ENCODE measurements at places on chromosomes 1 and 21. TPM values are rescaled to one million over a fixed set of nuclear protein-coding genes. Genes with fewer than 3 reads are reported as not detected.

The S100A7 gene
- total RNA-seq = not detected

The TCEA3 gene
- total RNA-seq = 7.8 TPM

The CENPS gene
- 18.8 TPM for total RNA-seq

The ALG6 gene
- total RNA-seq = 27.7 TPM

The IQCC gene
- total RNA-seq = 6.1 TPM

The RIMS3 gene
- 2.0 TPM for total RNA-seq

The EFNA1 gene
- total RNA-seq = 0.24 TPM

The PGM1 gene
- total RNA-seq = 47.9 TPM

The AURKAIP1 gene
- total RNA-seq = 146 TPM

The LRRC71 gene
- total RNA-seq = not detected

The UTP11 gene
- total RNA-seq = 111 TPM

The WNT3A gene
- not detected for total RNA-seq

The CZIB gene
- total RNA-seq = 44.9 TPM

The LCE2A gene
- not detected for total RNA-seq

GRCh38 chr1:6137758-6138157, 42.4 kb downstream of the CHD5 start:
- no peaks in the 10 kb centered on the region for H3K4me1 ChIP-seq
- peaks cover 2% of the 10 kb centered on the region for H3K27me3 ChIP-seq
- no peaks in the 10 kb centered on the region for H3K36me3 ChIP-seq
- H3K27ac ChIP-seq = no peak overlapping the region

GRCh38 chr1:226395753-226396152, 12.1 kb downstream of the PARP1 start:
- H3K27me3 ChIP-seq = no peaks in the 10 kb centered on the region
- peaks cover 66% of the 10 kb centered on the region for H3K36me3 ChIP-seq
- H3K4me1 ChIP-seq = peaks cover 19% of the 10 kb centered on the region
- DNase-seq = no peak

DNA sequence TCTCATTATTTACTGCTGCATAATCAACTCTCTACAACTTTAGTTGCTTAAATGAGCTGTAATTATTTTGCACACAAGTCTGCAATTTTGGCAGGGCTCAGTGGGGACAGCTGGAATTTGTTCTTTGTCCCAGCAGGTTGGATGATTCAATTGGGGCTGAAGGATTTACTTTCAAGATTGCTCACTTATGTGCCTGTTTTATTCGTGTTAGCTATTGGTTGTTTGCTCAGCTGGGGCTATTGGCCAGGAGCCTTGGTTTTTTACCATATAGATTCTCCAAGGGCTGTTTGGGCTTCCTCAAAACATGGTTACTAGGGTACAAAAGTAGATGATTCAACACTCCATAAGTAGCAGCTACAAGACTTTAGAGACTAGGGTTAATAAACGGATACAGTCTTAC, 13.4 kb downstream of the OR10R2 start:
- H3K27me3 ChIP-seq = peaks cover 12% of the 10 kb centered on the region
- no peak overlapping the region for H3K4me3 ChIP-seq
- H3K4me1 ChIP-seq = no peaks in the 10 kb centered on the region
- H3K27ac ChIP-seq = no peak overlapping the region

GRCh38 chr1:70043804-70044203, 161.6 kb downstream of the LRRC40 start:
- no peak overlapping the region for H3K4me3 ChIP-seq
- no peak overlapping the region for H3K27ac ChIP-seq
- H3K27me3 ChIP-seq = no peaks in the 10 kb centered on the region
- DNase-seq = no peak

GRCh38 chr1:17588048-17588871, 48.8 kb downstream of the ARHGEF10L start:
- no peak for DNase-seq
- H3K4me1 ChIP-seq = no peaks in the 10 kb centered on the region
- no peak overlapping the region for H3K4me3 ChIP-seq
- no peaks in the 10 kb centered on the region for H3K27me3 ChIP-seq
- no peaks in the 10 kb centered on the region for H3K36me3 ChIP-seq

- no peaks in the 10 kb centered on the region for H3K27me3 ChIP-seq
- no peak overlapping the region for H3K4me3 ChIP-seq
- peaks cover 8% of the 10 kb centered on the region for H3K4me1 ChIP-seq
- peaks cover 71% of the 10 kb centered on the region for H3K36me3 ChIP-seq
- no peak for DNase-seq
These were observed 19.1 kb downstream of the IVNS1ABP start for GRCh38 chr1:185297982-185298381.

GRCh38 chr1:16461681-16462080, 21.2 kb downstream of the NECAP2 start:
- DNase-seq = no peak
- no peaks in the 10 kb centered on the region for H3K4me1 ChIP-seq
- H3K27me3 ChIP-seq = no peaks in the 10 kb centered on the region
- peaks cover 53% of the 10 kb centered on the region for H3K36me3 ChIP-seq
- H3K27ac ChIP-seq = no peak overlapping the region

DNA sequence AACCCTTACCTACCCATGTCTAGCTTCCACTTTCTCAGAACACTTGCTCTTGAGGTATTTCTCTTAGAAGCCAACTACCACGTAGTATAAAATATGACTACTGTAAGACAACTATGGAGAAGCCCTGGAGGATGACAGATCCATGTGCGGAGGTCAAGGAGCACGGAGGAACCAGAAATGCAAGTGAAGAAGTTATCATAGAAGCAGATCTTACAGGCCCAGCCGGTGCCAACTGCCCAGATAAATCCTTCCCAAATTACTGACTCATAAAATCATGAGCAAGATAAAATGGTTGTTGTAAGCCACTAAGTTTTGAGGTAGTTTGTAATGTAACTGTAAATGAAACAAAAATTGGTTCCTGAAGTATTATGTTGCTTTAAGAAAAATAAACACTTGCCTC, 12.6 kb downstream of the GTF2B start:
- H3K27ac ChIP-seq = no peak overlapping the region
- no peak overlapping the region for H3K4me3 ChIP-seq
- peaks cover 21% of the 10 kb centered on the region for H3K4me1 ChIP-seq
- no peaks in the 10 kb centered on the region for H3K27me3 ChIP-seq
- no peak for DNase-seq

DNA sequence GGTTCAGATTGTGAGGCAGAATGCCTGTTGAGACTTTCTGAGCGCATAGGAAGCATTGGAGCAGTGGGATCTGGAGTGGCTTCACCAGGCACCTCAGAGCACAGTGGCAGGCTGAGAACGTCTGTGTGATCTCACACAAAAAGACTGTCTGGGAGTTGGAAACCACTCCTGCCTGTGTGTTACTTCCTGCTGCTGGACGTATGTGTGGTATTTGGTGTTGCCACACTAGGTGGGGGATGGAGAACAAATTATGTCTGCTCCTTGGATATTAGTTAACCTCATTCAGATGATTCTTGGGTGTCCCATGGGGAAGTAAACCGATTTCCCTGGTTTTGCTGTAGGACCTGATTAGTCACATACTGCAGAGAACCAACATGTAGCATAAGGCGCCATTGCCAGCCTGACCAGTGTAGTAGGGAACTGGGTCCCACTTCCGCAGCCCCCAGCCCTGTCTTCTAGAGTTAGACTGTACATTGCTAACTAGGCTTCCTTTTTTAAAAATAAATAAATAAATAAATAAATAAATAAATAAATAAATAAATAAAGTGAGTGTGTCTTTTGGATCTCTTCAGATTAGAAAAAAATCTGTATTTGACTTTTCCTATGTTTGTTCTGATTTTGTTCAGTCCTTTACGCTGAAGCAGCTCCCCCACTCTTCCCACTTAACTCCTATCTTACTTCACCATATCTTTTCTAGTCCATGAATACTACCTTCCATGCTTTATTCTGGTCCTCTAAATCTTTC, 26.9 kb downstream of the UCK2 start:
- H3K27ac ChIP-seq = no peak overlapping the region
- H3K4me1 ChIP-seq = peaks cover 55% of the 10 kb centered on the region
- no peaks in the 10 kb centered on the region for H3K36me3 ChIP-seq
- no peak overlapping the region for H3K4me3 ChIP-seq
- H3K27me3 ChIP-seq = no peaks in the 10 kb centered on the region
- no peak for DNase-seq

- H3K4me3 ChIP-seq = peak overlapping the region; percentile 33
- peaks cover 67% of the 10 kb centered on the region for H3K36me3 ChIP-seq
- DNase-seq = no peak
These were observed 7.1 kb downstream of the ZBTB21 start for GRCh38 chr21:42003051-42003461.

DNA sequence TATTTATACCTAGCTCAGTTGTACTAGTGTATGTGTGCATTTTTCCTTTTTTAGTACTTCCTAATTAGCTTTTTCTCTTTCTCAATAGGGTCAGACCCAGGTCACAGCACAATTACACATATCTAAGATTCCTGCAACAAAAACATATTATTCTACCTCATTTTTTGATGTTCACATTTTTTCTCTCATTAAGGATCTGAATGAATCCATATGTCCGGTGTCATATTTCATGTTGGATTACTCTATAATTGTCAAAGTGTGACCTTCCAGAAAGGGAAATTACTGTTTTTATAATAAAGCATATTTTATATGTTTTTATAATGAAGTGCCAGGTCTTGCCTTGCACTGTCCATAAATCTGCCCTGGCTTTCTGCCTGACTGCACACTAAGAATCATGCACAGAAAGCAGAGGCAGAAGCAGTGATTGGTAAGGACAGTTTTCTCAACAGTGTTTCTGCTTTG, 143.7 kb downstream of the KCNT2 start:
- H3K27ac ChIP-seq = no peak overlapping the region
- H3K4me1 ChIP-seq = no peaks in the 10 kb centered on the region
- no peaks in the 10 kb centered on the region for H3K36me3 ChIP-seq
- H3K4me3 ChIP-seq = no peak overlapping the region
- DNase-seq = no peak

- peaks cover 2% of the 10 kb centered on the region for H3K27me3 ChIP-seq
- no peak overlapping the region for H3K27ac ChIP-seq
- H3K4me3 ChIP-seq = no peak overlapping the region
- no peak for DNase-seq
- no peaks in the 10 kb centered on the region for H3K36me3 ChIP-seq
These were observed 57.0 kb downstream of the CHRM3 start for GRCh38 chr1:239443361-239443760.

DNA sequence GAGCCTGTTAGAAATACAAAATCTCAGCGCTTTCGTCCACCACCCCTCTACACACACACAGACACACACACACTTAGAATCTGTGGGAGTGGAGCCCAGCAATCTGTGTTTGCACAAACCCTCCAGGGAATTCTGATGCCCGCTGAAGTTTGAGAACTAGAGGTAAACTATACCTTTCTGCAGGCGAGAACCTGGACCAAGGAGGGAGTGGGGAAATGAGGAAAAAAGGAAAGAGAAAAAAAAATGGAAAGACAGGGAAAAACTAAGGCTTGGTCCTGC, 468 bp upstream of the NIBAN1 start:
- peaks cover 13% of the 10 kb centered on the region for H3K36me3 ChIP-seq
- H3K27ac ChIP-seq = peak overlapping the region; percentile 86
- peak overlapping the region; percentile 83 for H3K4me3 ChIP-seq

DNA sequence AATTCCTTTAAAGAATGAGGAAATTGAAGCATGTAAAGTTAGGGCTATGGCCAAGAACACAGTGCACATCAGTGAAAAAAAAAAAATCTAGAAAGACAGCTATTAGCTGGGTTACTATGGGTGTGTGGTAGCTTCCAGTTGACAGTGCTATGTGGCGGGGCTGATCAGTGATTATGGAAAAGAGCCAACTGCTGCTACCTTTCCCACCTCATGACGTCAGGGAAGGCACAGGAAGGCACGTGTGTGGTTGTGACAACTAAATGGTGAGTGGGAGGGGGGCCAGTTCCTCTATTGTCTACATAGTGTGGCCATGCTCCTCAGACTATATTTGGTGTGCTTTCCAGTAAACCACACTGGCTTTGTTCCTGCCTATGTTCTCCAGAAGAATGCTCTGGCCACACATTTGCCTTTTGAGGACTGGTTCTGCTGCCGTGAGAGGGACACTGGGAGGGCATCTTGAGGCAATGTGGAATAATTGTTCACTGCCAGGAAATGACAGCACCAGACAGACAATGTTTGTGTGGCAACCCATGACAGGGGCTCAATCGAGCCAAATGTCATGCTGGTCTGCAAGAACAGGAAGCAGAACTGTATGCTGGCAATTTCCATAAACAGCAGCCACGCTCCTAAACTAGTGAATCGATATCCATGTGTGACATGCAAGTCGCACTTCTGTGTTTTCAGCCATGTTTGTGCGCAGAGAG, 3.0 kb upstream of the SDE2 start:
- peaks cover 34% of the 10 kb centered on the region for H3K4me1 ChIP-seq
- H3K36me3 ChIP-seq = peaks cover 5% of the 10 kb centered on the region
- no peaks in the 10 kb centered on the region for H3K27me3 ChIP-seq
- peak overlapping the region; percentile 50 for H3K4me3 ChIP-seq

DNA sequence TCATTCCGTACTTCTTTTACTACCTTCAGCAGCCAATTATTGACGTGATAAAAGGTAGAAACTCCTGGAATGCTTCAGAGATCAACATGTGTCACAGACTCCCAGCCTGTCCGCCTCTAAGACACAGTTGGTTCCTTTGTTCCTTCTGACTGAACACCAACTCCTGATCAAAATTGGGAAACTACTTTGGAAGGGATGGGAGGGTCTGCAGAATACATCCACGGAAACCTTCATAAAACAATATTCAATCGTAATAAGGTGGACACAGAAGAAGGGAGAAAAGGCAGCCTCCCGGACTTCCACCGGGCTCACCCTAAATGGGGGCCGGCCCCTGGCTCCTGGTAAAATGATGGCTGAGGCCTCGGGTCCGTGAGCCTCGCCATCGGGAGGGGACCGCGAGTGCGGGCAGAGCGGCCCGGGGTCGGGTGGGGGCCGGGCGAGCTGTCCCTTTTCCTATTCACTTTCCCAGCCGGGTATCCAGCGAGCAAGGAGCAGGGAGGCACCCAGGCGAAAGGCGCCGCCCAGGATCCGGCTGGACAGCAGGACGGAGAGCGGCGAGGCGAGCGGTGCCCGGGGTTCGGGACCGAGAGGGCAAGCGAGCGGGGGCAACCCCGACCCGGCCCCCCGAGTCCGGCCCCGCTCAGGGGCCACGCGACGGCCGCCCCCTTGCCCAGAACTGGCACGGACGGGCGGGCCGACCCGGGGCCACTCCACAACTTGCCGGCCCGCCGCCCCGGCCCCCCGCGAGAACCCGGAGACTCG, 805 bp downstream of the NRIP1 start:
- H3K27ac ChIP-seq = peak overlapping the region; percentile 84
- H3K4me1 ChIP-seq = peaks cover 49% of the 10 kb centered on the region
- peak overlapping the region; percentile 81 for H3K4me3 ChIP-seq
- DNase-seq = peak; percentile 75

GRCh38 chr1:180945551-180945950, 32.9 kb downstream of the KIAA1614 start:
- no peak overlapping the region for H3K27ac ChIP-seq
- peaks cover 41% of the 10 kb centered on the region for H3K36me3 ChIP-seq
- no peaks in the 10 kb centered on the region for H3K27me3 ChIP-seq
- no peak for DNase-seq
- H3K4me1 ChIP-seq = peaks cover 5% of the 10 kb centered on the region

DNA sequence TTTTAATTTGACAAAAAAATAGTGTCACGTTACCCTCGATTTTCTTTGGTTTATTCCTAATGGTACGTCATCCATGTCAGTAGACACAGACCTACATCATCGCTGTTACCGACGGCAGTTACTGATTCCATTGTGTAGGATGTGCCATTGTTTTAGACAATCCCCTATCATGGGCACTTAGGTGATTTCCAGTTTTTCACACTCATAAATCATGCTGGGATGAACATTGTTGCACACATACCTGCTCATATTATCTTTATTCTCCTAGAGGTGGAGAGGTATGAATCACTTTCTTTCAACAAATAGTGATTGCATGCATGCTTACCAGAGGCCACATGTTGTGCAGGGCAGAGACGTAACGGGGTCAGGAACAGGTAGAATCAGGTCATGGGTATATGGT, 79.7 kb upstream of the EFHD2 start:
- peaks cover 38% of the 10 kb centered on the region for H3K27me3 ChIP-seq
- peaks cover 8% of the 10 kb centered on the region for H3K4me1 ChIP-seq
- no peaks in the 10 kb centered on the region for H3K36me3 ChIP-seq
- DNase-seq = no peak
- no peak overlapping the region for H3K27ac ChIP-seq
- no peak overlapping the region for H3K4me3 ChIP-seq

Data from activated CD4-positive, alpha-beta T cell treated with anti-CD3 and anti-CD28 coated beads, Interleukin-2, amount 10 ng/mL, durations not matched to agents 24 days and 14 days (primary cell).